Tibial artery (tissue), 4 donors: ENCODE measurements at places on chromosomes 1 and 21.

- DNase-seq: no peak
Measured at GRCh38 chr1:30778154-30778978, 20.8 kb upstream of the LAPTM5 start.

GRCh38 chr1:39979654-39980053 lies 24.7 kb downstream of the MFSD2A start:
- no peak for DNase-seq

GRCh38 chr1:201072149-201072548 lies 40.1 kb downstream of the CACNA1S start:
- DNase-seq: no peak

GRCh38 chr1:167483790-167484189 lies 34.5 kb downstream of the CD247 start:
- DNase-seq: no peak

DNA sequence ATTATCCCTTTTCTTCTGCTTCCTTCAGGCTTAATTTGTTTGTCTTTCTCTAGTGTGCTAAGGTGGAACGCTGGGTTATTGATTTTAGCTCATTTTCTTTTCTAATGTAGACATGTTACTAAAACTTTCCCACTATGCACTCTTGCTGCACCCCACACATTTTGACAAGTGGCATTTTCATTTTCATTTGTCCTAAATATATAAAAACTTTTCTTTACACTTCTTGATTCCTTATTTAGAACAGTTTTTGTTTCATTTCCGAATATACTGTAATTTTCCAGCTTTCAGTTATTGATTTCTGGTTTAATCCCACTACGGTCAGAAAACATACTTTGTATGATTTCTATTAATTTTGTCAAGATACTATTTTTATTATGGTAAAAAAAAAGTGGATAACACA lies 25.3 kb downstream of the SH3BP5L start:
- no peak for DNase-seq

DNA sequence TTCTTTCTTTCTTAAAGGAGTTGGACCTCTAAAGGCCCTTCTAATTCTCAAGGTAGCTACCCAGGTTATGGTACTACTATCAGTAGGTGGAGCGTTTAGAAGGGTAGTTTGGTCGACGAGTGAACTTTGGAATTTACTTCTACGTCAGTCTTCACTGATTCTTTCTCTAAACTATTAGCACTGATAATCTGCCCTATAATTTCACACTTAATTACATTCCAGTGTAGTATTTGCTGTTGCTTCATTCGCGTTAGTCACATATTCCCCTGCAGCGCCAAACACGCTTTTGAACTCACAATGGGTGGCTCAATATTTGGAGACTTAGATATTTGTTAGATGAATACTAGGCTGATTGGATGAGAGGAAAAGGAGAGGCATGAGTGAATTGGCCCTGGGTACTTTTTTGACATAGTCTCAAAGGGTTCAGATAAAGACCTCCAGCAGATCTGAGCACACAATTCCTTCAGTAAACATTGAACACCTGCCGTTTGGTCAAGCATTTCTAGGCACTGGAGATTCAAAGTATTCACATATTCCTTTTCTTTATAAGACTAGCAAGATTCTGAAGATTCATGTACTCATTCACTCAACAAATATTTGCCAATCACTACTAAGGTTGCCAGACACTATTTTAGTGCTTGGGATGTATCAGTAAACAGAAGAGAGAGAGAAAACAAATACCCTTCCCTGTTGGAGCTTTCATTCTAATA lies 929 bp upstream of the FOXJ3 start:
- DNase-seq: no peak

GRCh38 chr1:152884966-152885624 lies 7.0 kb downstream of the SMCP start:
- DNase-seq: no peak

DNA sequence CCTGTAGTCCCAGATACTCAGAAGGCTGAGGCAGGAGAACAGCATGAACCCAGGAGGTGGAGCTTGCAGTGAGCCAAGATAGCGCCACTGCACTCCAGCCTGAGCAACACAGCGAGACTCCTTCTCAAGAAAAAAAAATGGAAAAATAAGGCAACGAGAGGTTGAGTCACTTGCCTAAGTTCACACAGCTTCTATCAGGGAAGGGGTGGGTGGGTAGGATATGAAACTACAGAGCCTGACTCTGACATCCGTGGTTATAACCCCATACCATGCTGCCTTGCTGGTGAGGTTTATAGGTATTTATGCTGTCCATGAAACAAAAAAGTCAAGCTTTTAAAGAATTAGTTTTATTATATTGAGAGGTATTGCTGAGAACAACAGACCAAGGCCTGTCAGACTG lies 61.5 kb upstream of the RAB4A start:
- DNase-seq: no peak

- no peak for DNase-seq
Measured at GRCh38 chr21:46131588-46131837, 23.9 kb downstream of the FTCD start.

DNA sequence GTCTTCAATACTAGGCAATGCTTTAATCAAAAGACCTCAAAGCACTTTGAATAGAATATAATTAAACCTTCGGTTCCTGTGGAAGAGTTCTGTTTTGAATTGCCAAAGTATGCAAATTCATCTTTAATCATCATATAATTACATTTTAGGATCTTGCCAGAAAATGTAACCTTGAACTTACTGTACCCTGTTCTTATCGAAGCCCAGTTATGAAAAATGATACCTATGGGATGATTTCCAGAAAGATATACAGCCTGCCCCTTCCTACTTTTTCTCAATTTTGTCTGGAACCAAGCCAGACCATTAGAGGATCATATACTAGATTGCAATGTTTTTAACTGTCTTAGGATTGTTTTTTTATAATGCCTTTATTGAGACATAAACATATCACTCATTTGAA lies 34.0 kb upstream of the ZNF281 start:
- no peak for DNase-seq

DNA sequence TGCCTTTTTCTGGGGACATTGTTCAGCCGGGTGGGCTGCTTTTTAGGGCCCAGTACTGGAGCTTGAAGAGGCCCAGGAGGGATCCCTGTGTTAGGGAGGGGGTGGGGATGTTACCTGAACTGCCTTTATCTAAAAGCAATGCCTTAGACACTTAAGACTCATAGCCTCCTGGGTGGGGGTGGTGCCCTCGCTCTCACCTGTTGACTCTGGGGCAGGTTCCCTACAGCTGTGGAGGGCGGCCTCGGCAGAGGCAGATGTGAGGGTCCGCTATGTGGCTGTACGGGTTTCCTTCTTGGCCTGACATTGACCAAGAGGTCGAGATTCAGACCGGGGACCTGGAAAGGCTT lies 716 bp downstream of the INAVA start:
- no peak for DNase-seq
